ENCODE measurements at places on chromosomes 7 and 10. TPM values are rescaled to one million over a fixed set of nuclear protein-coding genes. Genes with fewer than 3 reads are reported as not detected.

The VIM gene
- 2,222 TPM for total RNA-seq

The MAT1A gene
- total RNA-seq, result 63.7 TPM

The MYO1G gene
- 0.26 TPM for total RNA-seq

The AMZ1 gene
- 1.8 TPM for total RNA-seq

The ANKRD22 gene
- not detected for total RNA-seq

The TRPV6 gene
- 0.11 TPM for total RNA-seq

The GIMAP7 gene
- total RNA-seq, result not detected

The MYH16 gene
- total RNA-seq, result not detected

The LRRC4 gene
- total RNA-seq, result not detected

The MOGAT3 gene
- not detected for total RNA-seq

The TWIST1 gene
- 22.0 TPM for total RNA-seq

The ZNF316 gene
- 15.5 TPM for total RNA-seq
